Left kidney (tissue), 8 donors: ENCODE measurements at places on chromosomes 16 and 17. TPM values are rescaled to one million over a fixed set of nuclear protein-coding genes. Genes with fewer than 3 reads are reported as not detected.

TRPV3 gene
- polyA plus RNA-seq: 1.1 TPM

PLA2G10 gene
- polyA plus RNA-seq: 0.88 TPM

DNA sequence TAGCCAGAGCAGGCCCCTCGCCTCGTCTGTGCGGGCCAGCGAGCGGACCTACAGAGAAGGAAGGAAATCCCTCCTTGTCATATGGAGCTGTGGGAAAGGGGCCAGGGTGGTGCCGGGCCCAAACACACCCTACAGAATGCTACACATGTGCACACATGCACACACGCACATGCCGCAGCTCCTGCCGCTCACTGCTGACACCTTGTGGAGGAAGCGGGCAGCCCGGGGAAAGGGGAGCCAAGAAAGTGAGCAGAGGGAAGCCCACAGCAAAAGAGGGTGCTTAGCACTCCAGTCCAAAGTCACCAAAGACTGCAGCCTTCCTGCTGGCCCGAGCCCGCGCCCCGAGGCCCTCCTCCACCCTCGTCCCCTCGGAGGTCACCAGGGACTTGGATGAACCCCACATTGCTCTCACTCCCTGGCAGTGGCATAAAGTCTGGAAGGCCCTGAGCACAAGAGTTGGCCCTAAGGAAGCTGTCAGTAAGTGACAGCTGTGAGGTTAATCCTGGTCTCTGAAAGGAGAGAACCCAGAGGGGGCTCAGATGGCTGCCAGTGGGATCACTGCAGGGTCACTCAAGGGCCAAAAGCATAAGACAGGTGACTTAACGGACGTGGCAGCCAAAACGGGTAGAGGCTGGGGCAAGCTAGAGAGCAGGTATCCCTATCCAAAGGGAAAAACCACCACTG, 68.2 kb downstream of the MYO18A start:
- DNase-seq: peak; percentile 55

GRB7 gene
- polyA plus RNA-seq: 38.8 TPM

SOX8 gene
- polyA plus RNA-seq: 2.9 TPM

ITGAX gene
- 0.53 TPM for polyA plus RNA-seq

DNA sequence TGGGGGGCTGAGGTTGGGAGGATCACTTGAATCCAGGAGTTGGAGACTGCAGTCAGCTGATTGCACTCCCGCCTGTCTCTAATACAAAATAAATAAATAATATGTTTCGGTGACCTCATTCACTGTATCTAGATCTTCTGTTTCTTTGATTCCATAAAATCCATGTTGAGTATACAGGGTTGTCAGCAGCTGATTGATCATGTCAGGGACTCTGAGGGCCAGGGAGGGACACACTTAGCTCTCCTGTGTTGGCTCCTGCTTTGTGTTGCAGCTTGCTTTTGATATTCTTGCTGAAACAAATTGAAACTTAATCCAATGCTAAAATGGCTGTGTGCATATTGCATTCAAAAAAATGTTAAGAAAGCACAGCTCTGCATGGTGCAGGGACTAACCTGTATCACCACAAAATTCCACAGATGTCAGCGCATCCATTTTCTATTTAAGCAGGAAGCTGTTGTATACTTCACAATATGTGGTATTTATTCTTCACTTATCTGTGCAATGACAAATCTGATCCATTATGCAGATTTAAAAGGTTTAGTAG, 454.5 kb downstream of the CDH11 start:
- DNase-seq: no peak

KRT39 gene
- not detected for polyA plus RNA-seq

GRCh38 chr16:47311738-47312505, 148.9 kb downstream of the ITFG1 start:
- no peak for DNase-seq

- no peak for DNase-seq
Observed at GRCh38 chr17:40555296-40556190, 9.7 kb downstream of the CCR7 start.

GRCh38 chr16:4371357-4372000, at the start of gene VASN:
TSS of gene VASN (plus strand) at chr16:4371848. CDS start at chr16:4380878, 9,030 bp downstream.
- peak; percentile 82 for DNase-seq

GRCh38 chr17:2190014-2190413, 113.6 kb downstream of the SMG6 start:
- DNase-seq: no peak

PRSS36 gene
- 0.67 TPM for polyA plus RNA-seq

DNA sequence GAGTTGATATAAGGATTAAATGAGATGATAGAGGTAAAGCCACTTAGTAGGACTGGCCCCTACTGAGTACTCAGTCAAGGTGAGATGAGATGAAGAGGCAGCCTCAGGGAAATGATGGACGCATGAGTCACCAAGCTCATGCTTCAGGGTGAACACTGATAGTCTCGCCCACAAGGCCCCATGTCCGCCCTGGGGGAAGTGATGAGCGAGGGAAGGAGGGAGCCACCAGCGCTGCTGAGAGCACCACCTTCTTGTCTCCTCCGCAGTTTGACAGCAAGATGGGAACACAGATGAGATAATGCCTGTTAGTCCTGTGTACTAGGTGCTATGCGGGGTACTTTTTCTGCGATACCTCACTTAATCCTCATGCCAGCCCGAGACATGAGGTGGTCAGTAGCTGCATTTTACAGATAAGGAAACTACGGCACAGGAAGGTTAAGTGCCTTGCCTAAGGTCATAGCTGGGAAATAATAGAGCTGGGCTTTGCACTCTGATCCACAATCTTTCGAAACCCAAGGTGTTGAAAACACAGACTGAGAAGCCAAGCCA, 383.0 kb downstream of the CPPED1 start:
- no peak for DNase-seq
